ENCODE measurements at places on chromosomes 6 and 20. TPM values are rescaled to one million over a fixed set of nuclear protein-coding genes. Genes with fewer than 3 reads are reported as not detected.

Gene PCK1
- not detected for total RNA-seq

Gene SYCP2L
- total RNA-seq: 6.0 TPM

Gene AMD1
- 91.4 TPM for total RNA-seq

Gene KHDC1L
- total RNA-seq: not detected

Gene COL20A1
- total RNA-seq: 0.44 TPM

Gene NRN1
- total RNA-seq: 0.68 TPM

Gene RSPO4
- 4.6 TPM for total RNA-seq

Gene BPIFB1
- 0.26 TPM for total RNA-seq

Gene C6orf141
- 0.81 TPM for total RNA-seq

Gene HLA-DRB5
- total RNA-seq: 1.9 TPM

Gene OR2H2
- not detected for total RNA-seq

Gene CLPSL1
- total RNA-seq: not detected

Gene TREML1
- 0.53 TPM for total RNA-seq

Gene TPD52L1
- 39.1 TPM for total RNA-seq

Gene LRRC73
- 1.0 TPM for total RNA-seq

Gene SAMD3
- 43.4 TPM for total RNA-seq

Gene TBX18
- 1.5 TPM for total RNA-seq

Gene PROKR2
- not detected for total RNA-seq

Gene CEP43
- total RNA-seq: 43.9 TPM

Gene TMC2
- total RNA-seq: not detected

Gene SCUBE3
- 0.27 TPM for total RNA-seq

Gene DACT2
- total RNA-seq: 16.6 TPM

Gene PLCB1
- total RNA-seq: 14.9 TPM
